Neural crest cell (in vitro differentiated cells): ENCODE measurements at places on chromosomes 6 and 20.
A peak's percentile ranks its signal among the peaks of the same experiment; 100 is the strongest.

GRCh38 chr6:126923807-126924206 is 194.7 kb upstream of the RSPO3 start:
- no peaks in the 10 kb centered on the region for H3K36me3 ChIP-seq
- no peaks in the 10 kb centered on the region for H3K27me3 ChIP-seq
- no peak overlapping the region for H3K27ac ChIP-seq
- no peak for DNase-seq

GRCh38 chr6:28542440-28543296 is 17.0 kb downstream of the GPX5 start:
- H3K36me3 ChIP-seq: peaks cover 7% of the 10 kb centered on the region
- H3K4me3 ChIP-seq: peak overlapping the region; percentile 88
- peak overlapping the region; percentile 32 for H3K27ac ChIP-seq
- DNase-seq: peak; percentile 62
- H3K27me3 ChIP-seq: peaks cover 37% of the 10 kb centered on the region

DNA sequence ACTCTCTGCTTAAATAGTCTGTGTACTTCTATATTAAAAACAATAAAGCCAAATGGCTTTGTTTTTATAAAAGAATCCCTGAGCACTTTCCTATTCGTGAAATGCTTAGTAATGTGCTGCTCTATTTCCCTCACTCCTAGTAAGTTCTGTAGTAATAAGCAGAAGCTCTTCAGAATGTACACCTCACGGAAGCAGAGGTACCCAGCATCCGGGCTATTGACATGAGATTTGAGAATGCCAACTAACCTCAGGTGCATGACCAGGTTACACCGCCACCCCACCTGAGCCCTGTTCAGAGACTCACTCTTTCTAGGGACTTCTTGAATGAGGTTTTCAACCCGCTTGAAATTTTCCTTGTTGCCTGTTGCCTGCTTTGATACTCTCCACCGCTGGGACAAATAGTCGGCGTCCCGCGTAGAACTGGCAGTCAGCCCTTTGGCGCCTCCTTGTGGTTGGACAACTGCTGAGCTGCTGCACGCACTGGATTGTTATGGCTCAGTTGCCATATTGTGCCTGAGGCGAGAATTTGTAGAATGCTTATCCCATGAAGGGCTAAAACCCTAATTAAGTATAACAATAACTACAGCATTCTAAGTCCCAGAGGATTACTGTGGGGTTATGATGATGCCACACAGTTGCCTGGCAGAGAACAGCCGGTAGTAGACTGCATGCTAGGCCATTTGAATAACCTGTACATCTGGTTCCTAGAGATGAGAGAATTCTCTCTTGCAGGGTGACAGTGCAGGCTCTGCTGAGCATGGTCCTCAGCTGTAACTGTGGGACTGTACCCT is 95.4 kb downstream of the KHDC1L start:
- H3K4me3 ChIP-seq: no peak overlapping the region
- H3K27me3 ChIP-seq: peaks cover 45% of the 10 kb centered on the region
- no peaks in the 10 kb centered on the region for H3K36me3 ChIP-seq
- H3K4me1 ChIP-seq: peaks cover 9% of the 10 kb centered on the region
- H3K27ac ChIP-seq: no peak overlapping the region
- DNase-seq: peak; percentile 97

GRCh38 chr6:143844006-143844405 is 868 bp downstream of the LTV1 start:
- H3K27ac ChIP-seq: peak overlapping the region; percentile 100
- peak overlapping the region; percentile 98 for H3K4me3 ChIP-seq
- peaks cover 14% of the 10 kb centered on the region for H3K36me3 ChIP-seq
- DNase-seq: no peak

DNA sequence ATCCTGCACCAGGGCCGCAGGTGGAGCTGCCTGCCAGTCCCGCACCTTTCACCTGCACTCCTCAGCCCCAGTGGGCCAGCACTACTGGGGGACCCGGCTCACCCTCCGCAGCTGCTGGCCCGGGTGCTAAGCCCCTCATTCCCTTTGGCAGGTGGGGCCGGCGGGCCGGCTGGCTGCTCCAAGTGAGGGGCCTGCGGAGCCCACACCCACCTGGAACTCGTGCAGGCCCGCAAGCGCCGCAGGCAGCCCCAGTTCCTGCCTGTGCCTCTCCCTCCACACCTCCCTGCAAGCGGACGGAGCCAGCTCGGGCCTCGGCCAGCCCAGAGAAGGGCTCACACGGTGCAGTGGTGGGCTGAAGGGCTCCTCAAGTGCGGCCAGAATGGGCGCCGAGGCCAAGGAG is 199.0 kb upstream of the HS3ST5 start:
- no peaks in the 10 kb centered on the region for H3K36me3 ChIP-seq
- H3K4me3 ChIP-seq: no peak overlapping the region
- no peaks in the 10 kb centered on the region for H3K27me3 ChIP-seq
- H3K4me1 ChIP-seq: no peaks in the 10 kb centered on the region

- no peaks in the 10 kb centered on the region for H3K36me3 ChIP-seq
- no peak overlapping the region for H3K27ac ChIP-seq
- peak overlapping the region; percentile 84 for H3K4me3 ChIP-seq
- DNase-seq: no peak
- H3K4me1 ChIP-seq: peaks cover 66% of the 10 kb centered on the region
These were observed 1.4 kb downstream of the SRC start for GRCh38 chr20:37347347-37347823.

DNA sequence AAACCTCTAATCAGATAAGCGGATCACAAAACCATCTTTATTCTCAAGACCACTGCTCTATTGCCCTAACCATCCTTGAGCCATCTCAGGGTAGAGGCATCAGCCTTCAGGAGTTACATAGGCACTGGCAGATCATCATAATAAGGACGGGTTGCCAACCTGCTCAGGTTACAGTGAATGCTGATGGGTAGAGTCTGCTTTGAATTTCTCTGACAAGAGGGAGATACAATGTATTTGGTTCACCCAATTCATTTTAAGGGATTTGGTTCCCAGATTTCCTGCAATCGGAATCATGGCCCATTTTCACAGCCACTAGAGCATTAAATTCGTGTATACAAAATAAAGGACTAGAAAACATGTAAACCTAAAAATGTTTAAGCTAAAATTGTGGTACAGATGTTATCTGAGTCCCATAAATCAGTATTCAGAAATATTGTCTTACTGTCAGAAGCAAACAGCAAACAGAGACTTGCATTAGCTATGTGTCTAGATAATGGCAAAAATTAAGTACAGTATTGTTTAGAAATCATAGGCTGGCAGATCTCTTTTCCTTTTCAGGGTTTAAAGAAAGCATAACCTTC is 41.9 kb upstream of the TMEM170B start:
- peaks cover 16% of the 10 kb centered on the region for H3K4me1 ChIP-seq
- no peaks in the 10 kb centered on the region for H3K27me3 ChIP-seq
- H3K4me3 ChIP-seq: no peak overlapping the region
- H3K36me3 ChIP-seq: no peaks in the 10 kb centered on the region

DNA sequence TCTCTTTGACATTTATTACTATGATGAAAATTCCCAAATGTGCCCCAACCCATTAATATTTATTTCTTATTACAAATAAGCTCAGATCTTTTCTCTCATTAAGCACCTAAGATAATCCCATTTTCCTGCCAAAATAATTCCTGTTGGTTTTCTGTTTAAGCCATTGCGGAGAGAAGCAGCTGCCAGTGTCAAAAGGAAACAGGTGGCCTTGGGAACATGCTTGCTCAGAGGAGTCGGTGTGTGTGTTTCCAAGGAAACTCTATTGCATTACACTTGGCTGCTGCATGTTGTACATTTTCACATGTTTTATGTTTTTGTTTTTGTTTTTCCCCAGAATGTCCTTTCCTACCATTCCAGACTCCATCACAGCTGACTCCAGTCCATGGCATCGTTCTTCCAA is 56.4 kb downstream of the CD24 start:
- no peak for DNase-seq
- H3K4me3 ChIP-seq: no peak overlapping the region
- peaks cover 23% of the 10 kb centered on the region for H3K27me3 ChIP-seq
- no peak overlapping the region for H3K27ac ChIP-seq

- H3K4me1 ChIP-seq: no peaks in the 10 kb centered on the region
- no peak for DNase-seq
These were observed 1309.0 kb downstream of the EPHA7 start for GRCh38 chr6:92110403-92110802.

- no peaks in the 10 kb centered on the region for H3K27me3 ChIP-seq
- no peaks in the 10 kb centered on the region for H3K4me1 ChIP-seq
- no peak for DNase-seq
These were observed 282.3 kb downstream of the TBC1D7 start for GRCh38 chr6:13046084-13046483.

GRCh38 chr6:48994811-48995210 is 468.2 kb downstream of the MMUT start:
- H3K27me3 ChIP-seq: no peaks in the 10 kb centered on the region
- H3K27ac ChIP-seq: no peak overlapping the region
- no peak overlapping the region for H3K4me3 ChIP-seq
- H3K4me1 ChIP-seq: no peaks in the 10 kb centered on the region
- H3K36me3 ChIP-seq: no peaks in the 10 kb centered on the region

DNA sequence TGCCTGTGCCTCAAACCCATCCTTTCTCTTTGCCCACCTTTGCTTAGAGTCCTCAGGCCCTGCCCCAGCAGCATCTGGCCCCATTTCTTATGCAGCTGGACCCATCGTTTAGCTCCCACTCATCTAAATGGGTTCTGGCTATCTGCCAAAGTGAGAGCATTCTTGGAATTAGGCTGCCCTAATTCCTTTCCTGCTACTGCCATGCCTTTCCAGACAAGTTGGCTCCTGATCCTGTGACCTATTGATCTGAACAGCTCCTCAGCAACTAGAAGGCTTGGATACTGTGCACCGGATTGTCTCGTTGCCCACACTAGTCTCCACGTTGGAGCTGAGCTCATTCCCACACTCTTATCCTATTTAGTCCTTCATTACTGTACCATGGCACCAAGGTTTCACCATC is 22.9 kb downstream of the DZANK1 start:
- no peaks in the 10 kb centered on the region for H3K27me3 ChIP-seq
- DNase-seq: no peak
- no peaks in the 10 kb centered on the region for H3K4me1 ChIP-seq
- H3K36me3 ChIP-seq: peaks cover 4% of the 10 kb centered on the region
- no peak overlapping the region for H3K4me3 ChIP-seq

DNA sequence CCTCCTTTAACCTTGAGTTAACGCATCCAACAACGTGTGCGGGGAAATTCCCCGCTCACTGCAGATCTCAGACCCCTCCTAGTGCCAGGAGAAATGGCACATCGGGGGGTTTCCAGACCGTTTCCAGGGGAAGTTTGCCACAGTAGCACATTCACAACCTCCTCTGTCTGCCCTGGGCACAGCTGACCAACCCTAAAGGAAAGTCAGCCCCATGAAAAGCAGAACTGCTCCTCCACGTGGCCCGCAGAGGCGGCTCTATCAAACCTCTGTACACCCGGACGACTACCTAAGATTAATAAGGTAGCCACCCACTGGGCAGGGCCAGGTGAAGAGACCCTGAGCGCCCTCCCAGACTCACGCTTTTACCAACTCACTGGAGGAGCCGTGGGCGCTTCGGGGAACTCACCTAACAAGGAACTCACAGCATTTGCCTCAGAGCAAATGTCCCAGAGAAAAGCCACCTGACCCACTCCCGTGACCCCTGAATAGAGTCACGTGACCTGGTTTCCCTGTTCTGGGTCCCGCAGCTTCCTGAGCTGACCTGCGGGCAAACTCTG is 93.1 kb downstream of the PRND start:
- peaks cover 5% of the 10 kb centered on the region for H3K36me3 ChIP-seq
- H3K27ac ChIP-seq: peak overlapping the region; percentile 38
- no peaks in the 10 kb centered on the region for H3K27me3 ChIP-seq
- H3K4me1 ChIP-seq: peaks cover 17% of the 10 kb centered on the region
- H3K4me3 ChIP-seq: no peak overlapping the region

DNA sequence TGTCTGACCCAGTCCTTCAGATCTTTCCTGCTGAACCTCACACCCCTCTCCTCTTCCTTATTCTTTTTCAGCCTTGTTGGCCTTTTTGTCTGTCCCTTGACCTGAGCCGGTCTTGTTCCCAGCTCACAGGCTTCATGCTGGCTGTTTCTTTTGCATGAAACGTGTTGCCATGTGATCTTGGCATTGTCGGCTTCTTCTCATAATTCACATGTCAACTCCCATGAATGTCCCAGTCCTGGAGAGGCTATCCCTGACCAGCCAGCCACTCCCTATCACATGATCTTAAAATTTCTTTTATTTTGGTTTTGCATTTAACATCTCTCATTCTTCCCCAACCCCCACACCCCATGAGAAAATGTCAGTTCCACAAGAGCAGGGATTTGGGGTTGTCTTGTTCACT is 131.2 kb upstream of the TSHZ2 start:
- no peak overlapping the region for H3K4me3 ChIP-seq
- H3K36me3 ChIP-seq: no peaks in the 10 kb centered on the region
- no peaks in the 10 kb centered on the region for H3K27me3 ChIP-seq

GRCh38 chr6:47057830-47058540 is 15.9 kb upstream of the ADGRF1 start:
- no peaks in the 10 kb centered on the region for H3K27me3 ChIP-seq
- peaks cover 8% of the 10 kb centered on the region for H3K4me1 ChIP-seq
- H3K4me3 ChIP-seq: no peak overlapping the region
- H3K36me3 ChIP-seq: peaks cover 3% of the 10 kb centered on the region

GRCh38 chr6:144263786-144264185 is 21.3 kb upstream of the UTRN start:
- no peak for DNase-seq
- H3K4me1 ChIP-seq: peaks cover 27% of the 10 kb centered on the region
- no peak overlapping the region for H3K27ac ChIP-seq

DNA sequence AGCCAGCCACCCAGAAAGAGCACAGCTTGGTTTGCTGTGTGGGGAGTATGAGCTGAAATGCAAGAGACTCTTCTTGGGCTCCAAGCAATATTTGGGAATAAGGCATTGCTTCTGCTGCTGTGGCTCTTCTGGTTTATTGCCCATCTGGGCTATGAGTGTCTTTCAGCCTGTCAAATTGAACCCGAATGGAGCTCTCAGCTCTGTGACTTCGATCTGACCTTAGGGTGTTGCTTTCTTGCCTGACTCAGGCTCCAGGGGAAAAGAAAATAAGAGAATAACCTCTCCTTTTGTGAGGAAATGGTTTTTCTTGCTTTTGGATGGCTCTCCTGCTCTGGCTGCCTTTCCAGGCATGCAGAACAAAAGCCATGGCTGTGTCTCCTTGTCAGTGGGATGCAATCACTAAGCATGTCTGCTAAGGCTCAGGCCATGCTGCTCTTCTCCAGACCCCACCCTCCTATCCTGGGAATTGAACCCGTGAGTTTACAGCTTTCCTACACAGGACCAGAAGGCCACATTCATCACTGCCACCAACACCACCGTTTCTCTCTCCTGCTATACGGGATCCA is 169.4 kb upstream of the JAG1 start:
- DNase-seq: no peak
- no peak overlapping the region for H3K4me3 ChIP-seq
- H3K27ac ChIP-seq: no peak overlapping the region
- H3K4me1 ChIP-seq: no peaks in the 10 kb centered on the region
- no peaks in the 10 kb centered on the region for H3K27me3 ChIP-seq

GRCh38 chr20:63587256-63587655 is 13.2 kb upstream of the HELZ2 start:
- H3K4me1 ChIP-seq: peaks cover 17% of the 10 kb centered on the region
- no peak overlapping the region for H3K27ac ChIP-seq
- DNase-seq: no peak

DNA sequence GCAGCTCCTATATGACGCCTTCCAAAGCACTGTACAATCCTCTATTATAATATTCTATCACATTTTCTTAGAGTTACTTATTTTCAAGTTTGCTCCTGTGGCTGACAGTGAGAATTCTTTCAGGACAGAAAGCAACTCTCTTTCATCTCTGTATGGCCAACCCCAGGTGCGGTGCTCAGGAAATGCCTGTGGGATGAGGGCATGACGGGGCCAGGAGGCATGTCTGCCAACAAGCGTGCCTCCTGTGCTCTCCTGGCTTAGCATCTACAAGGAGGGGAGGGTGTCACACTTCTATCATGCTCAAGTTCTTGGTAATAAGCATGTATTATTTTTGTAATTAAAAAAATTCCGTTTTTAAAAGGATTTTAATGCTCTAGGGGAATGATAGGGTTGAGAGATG is 11.4 kb downstream of the MRPL14 start:
- no peak for DNase-seq
- H3K4me1 ChIP-seq: peaks cover 12% of the 10 kb centered on the region
- peaks cover 14% of the 10 kb centered on the region for H3K36me3 ChIP-seq
